Kidney epithelial cell (primary cell): ENCODE measurements at places on chromosomes 3 and 15. TPM values are rescaled to one million over a fixed set of nuclear protein-coding genes. Genes with fewer than 3 reads are reported as not detected.

The ANKRD63 gene
- not detected in 2 replicates for total RNA-seq

The GPR171 gene
- total RNA-seq, result not detected in 2 replicates

- no peak for DNase-seq
Measured at GRCh38 chr3:86381247-86381646, 609.7 kb downstream of the VGLL3 start.

- DNase-seq, result no peak
Measured at GRCh38 chr3:13261104-13261830, 158.9 kb downstream of the NUP210 start.

GRCh38 chr3:143720381-143720780, 127.9 kb downstream of the SLC9A9 start:
- DNase-seq, result no peak

- DNase-seq, result no peak
Measured at GRCh38 chr3:64207289-64208080, 17.8 kb downstream of the PRICKLE2 start.

- no peak for DNase-seq
Measured at GRCh38 chr3:175495331-175495730, 636.2 kb downstream of the NAALADL2 start.

GRCh38 chr3:32240159-32240545, 1.7 kb downstream of the CMTM8 start:
- DNase-seq, result no peak
